ENCODE measurements at places on chromosomes 1 and 21. TPM values are rescaled to one million over a fixed set of nuclear protein-coding genes. Genes with fewer than 3 reads are reported as not detected.

DNA sequence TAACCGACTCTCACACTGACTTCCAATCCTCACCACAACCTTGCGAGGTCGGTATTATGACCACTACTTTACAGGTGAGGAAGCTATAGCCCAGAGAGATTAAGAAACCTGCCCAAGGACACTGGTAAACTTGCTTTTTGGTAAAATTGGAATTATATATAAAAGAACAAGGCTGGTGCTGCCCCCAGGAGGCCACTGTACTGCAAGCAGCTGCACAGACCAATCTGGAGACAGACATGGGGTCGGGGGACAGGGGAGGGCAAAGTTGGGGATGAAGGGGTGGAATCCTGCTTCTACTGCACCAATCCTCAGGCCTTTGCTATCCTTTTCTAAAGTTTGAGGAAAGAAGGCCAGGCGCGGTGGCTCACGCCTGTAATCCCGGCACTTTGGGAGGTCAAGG, 280.8 kb downstream of the SPATA17 start:
- DNase-seq = no peak

SLC30A10 gene
- polyA plus RNA-seq = 0.10 TPM

PLPPR5 gene
- 1.7 TPM for polyA plus RNA-seq

LCE1C gene
- polyA plus RNA-seq = not detected

HPCAL4 gene
- 1.8 TPM for polyA plus RNA-seq

CEP350 gene
- polyA plus RNA-seq = 35.3 TPM

C1orf74 gene
- 2.8 TPM for polyA plus RNA-seq

C1QTNF12 gene
- polyA plus RNA-seq = 3.6 TPM

GRCh38 chr21:37232274-37233018, 34.7 kb downstream of the VPS26C start:
- no peak for DNase-seq

GRCh38 chr1:73475316-73475870, 722.6 kb downstream of the LRRIQ3 start:
- no peak for DNase-seq

DNA sequence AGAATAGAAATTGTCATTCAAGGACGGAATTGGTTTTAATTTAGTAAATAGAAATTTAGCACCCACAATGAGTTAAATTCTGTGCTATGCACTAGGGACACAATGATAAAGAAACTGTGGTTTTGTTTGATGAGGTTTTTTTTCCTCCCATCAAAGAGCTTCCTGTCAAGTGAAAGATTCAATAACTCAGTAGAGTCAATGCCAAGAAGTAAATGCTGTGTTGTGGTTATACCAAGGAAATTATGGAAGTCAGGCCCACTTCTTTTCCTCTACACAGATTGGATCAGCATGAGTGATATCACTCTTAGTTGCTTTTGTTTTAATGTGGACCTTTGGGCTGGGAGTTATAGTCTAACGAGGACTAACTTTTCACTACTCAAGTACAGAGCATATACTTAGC, 1269.6 kb upstream of the ADGRL2 start:
- no peak for DNase-seq

DNA sequence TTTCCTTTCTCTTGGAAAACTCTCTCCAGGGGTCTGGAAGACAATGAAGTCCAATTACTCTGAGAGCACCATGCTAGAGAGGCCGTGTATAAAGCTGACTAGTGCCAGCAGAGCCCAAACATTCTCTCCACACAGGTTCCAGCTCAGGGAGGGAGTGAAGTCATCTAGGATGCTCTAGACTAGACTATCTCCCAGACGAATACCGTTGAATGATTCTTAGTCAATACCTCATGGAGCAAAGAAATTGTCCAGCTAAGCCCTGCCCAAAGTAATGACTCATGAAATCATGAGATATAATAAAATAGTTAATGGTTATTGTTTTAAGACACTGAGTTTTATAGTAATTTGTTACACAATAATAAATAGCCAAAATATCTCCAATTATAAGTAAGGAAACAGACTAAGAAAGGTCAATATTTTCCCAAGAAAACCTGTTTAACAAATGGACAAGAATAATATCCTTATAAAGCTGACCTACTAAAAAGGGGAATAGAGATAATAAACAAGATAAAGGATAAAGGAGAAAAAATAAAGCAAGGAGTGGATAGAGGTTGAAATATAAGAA, 163.9 kb upstream of the LRRC7 start:
- no peak for DNase-seq

DNA sequence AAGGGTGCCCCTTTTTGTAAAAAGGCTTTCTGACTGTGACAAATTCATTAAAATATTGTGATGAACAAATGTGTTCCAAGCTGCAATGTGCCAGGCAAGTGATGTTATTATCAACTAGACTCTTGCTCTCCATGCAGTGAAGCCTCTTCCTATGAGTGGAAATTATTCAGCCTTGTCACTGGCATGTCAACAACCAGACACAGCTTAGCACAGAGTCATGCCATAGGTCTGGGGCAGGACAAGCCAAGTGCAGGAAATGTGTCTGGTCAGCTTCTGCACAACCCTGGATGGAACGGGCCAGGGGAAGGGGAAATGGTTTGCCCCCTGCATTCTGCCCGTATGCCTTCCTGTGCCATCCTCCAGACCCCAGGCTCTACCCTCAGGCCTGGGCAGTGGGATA, 27.4 kb upstream of the GJA5 start:
- DNase-seq = no peak

DNA sequence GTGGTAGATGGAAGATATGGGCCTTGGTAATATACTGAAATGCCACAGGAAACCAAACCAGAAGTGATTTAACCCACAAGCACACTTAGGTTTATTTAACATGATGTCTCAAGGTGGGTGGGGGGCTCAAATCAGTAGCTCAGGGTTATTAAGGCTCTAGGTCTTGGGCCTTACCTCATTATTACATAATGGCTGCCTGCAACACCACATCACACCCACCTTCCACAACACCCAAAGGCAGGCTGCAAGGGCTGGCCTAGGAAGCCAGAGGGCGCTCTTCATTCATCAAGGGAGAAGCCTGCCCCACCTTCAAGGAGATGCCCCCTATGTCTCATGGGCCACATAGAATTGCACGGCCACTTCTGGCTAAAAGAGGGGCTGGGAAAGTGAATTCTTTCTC, 6.0 kb downstream of the TFF1 start:
- no peak for DNase-seq

SPRR3 gene
- not detected for polyA plus RNA-seq

DNA sequence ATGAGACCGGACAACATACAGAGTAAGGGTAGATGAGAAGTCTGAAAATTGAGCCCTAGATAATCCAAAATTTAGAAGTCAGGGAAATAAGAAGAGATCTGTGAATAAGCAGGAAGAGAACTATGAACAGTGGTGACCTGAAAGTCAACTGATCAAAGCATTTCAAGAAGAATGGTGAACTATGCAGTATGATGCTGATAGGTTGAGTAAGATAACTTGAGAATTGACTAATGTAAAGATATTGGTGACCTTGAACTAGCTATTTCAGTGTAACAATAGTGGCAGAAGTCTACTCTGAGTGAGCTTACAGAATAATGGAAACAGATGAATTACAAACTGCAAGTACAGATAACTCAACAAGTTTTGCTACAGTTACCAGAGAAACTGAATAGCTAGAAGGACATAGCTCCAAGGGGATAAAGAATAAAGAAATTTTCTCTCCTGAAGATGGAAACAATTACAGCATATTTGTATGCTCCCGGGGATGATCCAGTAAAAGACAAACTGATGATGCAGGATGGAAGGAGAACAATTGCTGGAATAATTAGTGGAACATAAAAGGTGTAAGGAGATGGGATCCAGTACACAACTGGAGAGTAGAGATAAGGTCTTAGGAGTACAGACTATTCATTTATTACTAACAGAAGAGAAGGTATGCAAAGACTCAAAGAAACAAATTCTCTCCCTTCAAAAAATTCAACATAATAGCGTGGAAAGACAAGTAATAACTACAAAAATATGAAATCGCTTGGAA, 10.9 kb downstream of the NRDC start:
- DNase-seq = no peak

DNA sequence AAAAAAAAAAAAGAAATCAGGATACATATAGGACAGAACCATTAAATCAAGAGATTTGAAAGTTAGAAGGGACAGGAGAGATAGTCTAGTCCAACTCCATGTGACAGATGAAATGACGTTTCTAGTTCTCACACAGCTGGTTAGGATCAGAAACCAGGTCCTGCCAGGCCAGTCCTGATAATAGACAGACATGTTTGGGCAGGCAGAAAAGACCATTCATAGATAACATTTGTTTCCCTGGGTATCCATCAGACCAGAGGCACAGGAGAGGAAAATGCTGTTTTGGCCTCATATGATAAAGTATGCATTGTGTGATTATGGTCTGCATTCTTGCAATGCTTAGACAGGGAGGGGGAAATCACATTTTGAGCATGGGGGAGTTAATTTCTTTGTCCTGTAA, 29.3 kb downstream of the ZBTB8B start:
- no peak for DNase-seq

DNA sequence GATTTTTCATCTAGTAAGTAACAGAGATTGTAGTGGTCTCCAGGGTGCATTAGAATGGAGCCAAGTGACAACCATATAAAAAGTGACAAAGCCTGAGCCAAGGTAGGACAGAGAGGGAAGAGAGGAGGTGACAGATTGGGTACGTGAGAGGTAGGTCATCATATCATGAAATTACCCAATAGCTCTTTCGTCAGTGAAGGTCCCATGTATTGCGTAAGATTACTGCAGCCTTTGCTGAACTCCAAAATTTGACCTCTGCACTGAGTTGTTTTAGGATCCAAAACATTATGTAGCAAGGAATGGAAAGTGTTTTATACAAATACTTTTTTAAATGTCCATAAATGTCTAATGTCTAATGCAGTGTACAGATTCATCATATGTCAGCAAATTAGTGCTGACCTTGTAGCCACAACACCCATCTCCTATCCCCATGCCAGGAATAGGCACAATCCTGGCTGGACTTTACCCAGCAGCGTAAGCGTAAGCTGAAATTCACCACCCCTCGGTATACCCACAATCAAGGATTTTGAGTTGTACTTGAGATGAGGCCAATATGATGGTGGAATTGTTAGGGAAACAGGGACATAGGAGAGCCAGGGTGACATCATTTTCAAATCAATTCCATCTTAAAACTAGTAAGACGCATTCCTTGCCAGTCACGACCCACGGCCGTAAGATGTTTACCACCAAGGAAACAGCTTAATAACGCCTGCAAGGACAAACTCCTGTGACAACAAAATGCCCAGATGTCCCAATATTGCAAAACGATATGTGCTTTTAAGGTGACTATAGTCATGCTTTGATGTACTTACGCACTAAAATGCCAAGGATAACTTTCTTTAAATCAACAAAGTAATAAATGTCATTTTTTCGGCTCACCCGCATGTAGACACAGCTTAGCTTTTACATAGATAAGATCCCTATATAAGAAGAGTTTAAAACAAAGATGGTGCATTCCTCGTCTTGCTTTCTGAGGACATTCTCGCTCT, 38.1 kb upstream of the GREM2 start:
- DNase-seq = no peak

DNA sequence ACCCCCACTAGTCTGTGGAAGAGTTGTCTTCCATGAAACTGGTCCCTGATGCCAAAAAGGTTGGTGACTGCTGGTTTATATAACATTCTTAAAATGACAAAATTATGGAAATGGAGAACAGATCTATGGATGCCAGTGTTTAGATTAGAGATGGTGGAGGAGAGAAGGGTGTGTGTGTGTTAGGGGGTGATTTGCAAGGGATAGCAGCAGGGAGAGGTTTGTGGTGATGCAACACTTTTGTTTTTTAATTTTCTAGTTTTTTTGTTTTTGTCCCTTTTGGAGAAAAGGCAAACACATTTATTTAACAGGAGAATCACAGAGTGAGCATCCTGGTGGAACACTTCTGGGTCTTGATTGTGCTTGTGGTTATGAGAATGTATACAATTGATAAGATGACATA, 143.8 kb downstream of the RPS6KC1 start:
- DNase-seq = no peak

GRCh38 chr1:171817511-171818265, 23.6 kb upstream of the DNM3 start:
- no peak for DNase-seq

OR2L8 gene
- polyA plus RNA-seq = not detected

GRCh38 chr1:244802556-244803239, 32.8 kb upstream of the COX20 start:
- DNase-seq = no peak

DNA sequence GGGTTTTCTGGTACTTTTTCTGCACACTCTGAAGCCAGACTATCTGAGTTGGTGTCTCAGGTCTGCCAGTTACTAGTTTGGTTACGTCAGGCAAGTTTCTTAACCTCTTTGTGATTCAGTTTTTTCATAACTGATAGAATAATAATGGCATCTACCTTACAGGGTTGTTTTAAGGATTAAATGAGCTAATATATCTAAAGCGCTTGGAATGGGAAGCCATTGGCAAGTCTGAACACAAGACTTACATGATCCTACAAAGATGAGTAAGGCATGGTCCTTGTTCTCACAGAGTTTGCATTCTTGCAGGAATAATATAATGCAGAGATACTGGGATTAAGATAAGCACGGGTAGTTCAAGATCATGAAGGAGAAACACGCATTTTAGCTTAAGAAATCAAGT, 9.2 kb upstream of the DENND2D start:
- no peak for DNase-seq

GRCh38 chr1:42966688-42967612, 8.3 kb upstream of the SLC2A1 start:
- DNase-seq = no peak

DNA sequence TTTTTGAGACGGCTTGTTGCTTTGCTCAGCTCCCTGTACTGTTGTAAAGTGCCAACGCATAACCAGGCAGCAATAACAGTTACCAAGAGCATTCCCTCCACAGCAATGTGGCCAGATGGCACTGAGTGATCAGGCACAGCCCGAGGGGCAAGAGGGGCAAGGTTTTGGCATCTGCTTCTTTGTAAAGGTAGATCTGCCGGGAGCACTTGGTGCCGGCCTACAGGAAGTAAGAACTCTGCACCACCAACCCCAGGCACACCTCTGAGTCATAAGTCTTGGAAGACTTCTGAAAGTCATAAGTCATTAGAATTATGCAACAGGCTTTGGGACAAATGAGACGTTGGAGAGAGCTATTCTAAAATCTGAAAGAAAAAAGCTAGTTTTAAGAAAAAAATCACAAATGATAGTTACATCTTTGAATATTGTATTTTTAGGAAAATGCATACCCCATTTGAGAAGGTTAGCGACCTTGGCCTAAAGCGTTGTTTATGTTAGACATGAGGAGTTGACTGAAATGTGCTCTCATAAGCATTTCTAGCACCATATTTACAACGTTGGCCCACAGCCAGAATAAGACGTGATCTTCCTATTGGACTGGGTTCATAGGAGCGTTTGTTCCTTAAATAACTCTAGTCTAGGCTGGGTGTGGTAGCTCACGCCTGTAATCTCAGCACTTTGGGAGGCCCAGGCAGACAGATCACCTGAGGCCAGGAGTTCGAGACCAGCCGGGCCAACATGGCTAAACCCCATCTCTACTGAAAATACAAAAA, 37.7 kb upstream of the MAP10 start:
- peak; percentile 19 for DNase-seq

- no peak for DNase-seq
Observed at GRCh38 chr1:149965440-149965839, 28.8 kb upstream of the MTMR11 start.

GRCh38 chr1:61224609-61225008, 142.2 kb downstream of the NFIA start:
- no peak for DNase-seq

GRCh38 chr1:113007706-113008364, 51.8 kb upstream of the SLC16A1 start:
- no peak for DNase-seq

GRCh38 chr1:46652321-46653100, 15.7 kb downstream of the ATPAF1 start:
- no peak for DNase-seq
